ENCODE measurements at places on chromosomes 7 and 10.

GRCh38 chr10:117239051-117239450 is 1.9 kb upstream of the SLC18A2 start:
- no peak for DNase-seq

DNA sequence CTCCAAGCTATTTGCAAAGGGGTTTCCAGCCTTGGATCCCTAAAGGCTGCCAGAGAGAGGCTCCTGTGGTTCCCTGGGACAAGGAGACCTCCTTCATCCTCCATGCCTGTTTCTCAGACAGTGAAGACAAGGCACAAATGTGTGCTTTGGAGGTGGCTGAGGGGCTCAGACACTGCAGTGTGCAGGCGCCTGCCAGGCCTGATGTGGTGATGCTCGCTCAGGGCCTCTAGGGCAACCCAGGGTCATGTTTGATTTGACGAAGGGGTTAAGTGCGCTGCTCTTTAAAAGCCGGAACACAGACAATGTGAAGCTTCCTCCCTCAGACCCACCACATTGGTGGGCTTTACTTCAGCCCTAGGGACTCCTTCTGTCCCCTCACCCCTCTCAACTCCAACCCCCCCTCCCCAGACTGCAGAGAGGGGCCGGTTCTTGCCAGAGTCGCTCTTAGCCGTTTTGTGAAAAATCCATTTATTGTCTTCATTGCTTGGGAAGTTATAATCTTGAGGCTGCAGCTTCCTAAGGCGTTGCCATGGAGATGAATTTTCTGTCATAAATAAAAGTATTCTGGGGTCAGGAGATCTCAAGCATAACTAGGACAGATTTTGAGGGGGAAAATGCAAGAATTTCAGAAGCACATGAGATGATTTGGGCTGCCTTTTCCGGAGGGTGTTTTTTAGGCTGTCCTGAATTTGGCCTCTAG is 35.8 kb downstream of the PDGFA start:
- DNase-seq, result no peak

DNA sequence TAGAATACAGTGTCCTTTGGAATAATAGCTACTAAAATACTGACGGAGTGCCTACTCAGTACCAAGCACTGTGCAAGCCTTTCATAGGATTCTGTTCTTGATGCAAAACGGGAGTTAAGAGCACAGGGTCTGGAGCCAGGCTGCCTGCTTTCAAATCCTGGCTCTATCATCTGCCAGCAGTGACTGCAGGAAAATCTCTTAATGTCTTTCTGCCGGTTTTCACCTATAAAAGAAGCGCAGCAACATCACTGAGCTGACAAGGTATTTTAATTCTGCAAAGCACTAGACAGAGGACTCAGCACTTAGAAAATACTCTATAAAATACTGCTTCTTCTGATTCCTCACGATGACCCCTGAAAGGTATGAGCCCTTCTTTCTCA is 659 bp downstream of the FIGNL1 start:
- no peak for DNase-seq

DNA sequence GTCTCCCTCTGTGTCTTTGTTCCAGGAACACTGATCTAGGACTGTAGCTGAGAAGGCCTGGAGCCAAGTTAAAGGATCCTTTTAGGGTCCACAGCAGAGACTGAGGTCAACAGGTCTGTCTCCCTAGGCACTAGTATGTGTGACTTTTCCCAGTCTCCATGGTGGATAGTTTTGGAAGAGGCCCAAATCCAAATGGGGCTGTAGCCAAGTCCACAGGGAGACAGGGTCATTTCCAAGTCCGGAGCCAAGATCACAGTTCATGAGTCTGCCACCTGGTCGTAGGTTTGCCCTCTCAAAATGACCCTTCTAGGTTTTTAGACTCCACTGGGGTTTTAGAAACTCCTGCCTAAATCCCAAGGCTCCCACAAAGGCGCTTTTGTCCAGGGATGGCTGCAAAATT is 16.8 kb downstream of the ZNF277 start:
- DNase-seq, result no peak

- no peak for DNase-seq
These were observed 16.0 kb upstream of the PPIF start for GRCh38 chr10:79331226-79331625.

- peak; percentile 92 for DNase-seq
These were observed 301.9 kb downstream of the AHR start for GRCh38 chr7:17600340-17600752.

- DNase-seq, result no peak
These were observed 1.4 kb upstream of the CTBP2 start for GRCh38 chr10:125161707-125162119.

DNA sequence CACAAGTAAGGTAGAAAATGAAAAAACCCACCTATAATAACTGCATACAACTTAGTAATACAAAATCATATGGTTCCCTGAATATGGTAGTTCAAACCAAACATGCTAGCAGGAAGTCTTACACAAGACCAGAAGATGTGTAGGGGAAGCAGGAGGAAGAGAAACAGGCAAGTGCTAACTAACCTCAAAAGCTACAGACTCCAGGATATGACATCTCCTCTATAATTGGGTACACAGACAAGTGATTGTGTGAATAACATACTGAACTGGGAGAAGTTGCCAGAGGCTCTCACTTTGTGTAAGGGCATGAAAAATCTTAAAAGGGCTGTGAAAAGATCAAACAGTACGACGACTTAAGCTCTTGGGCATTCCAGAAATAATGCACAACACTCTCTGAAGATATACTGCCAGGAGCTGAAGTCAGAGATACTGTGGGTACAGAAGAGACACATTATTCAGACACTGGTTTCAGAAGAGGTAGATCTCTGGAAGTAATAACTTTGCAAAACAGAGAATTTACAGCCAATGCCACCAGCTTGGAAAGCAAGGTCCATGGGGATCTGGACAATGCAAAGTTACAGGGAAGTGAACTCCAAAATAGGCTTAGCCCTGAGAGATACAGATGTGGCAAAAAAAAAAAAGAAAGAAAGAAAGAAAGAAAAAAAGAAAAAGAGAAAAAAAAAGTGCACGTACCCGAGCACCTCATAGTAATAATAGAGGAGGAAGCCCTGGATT is 767.2 kb downstream of the TNS3 start:
- DNase-seq, result peak; percentile 76

- no peak for DNase-seq
These were observed 209.8 kb upstream of the C7orf33 start for GRCh38 chr7:148380596-148381419.
